ENCODE measurements at places on chromosomes 1 and 21. TPM values are rescaled to one million over a fixed set of nuclear protein-coding genes. Genes with fewer than 3 reads are reported as not detected.

TLR5 gene
- polyA plus RNA-seq: 0.69 TPM

BSND gene
- polyA plus RNA-seq: not detected

DNA sequence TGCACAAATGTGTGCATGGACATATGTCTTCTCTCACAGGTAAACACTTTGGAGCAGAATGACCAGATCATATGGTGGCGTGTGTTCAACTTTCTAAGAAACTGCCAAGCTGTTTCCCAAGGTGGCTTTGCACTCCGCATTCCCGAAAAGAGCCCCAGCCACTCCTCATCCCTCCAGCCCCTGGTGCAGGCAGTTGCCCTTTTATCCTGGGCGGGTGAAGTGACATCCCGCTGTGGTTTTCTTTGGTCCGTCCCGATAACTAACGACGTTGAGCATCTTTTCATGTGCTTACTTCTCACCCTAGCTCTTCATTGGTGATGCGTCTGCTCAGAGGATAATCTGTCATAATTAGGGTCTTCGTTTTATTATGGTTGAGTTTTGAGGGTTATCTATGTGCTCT, 612.5 kb downstream of the MATN1 start:
- DNase-seq: no peak

GRCh38 chr1:150346316-150346715, 17.6 kb upstream of the RPRD2 start:
- no peak for DNase-seq

- DNase-seq: no peak
Observed at GRCh38 chr1:27856561-27857343, 15.6 kb upstream of the THEMIS2 start.

DNA sequence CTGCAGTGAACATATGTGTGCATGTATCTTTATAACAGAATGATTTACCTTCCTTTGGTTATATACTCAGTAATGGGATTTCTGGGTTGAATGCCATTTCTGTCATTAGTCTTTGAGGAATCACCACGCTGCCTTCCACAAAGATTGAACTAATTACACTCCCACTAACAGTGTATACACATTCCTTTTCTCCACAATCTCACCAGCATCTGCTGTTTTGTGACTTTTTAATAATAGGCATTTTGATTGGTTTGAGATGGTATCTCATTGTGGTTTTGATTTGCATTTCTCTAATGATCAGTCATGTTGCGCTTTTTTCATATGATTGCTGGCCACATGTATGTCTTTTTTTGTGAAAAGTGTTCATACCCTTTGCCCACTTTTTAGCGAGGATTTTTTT, 680.5 kb downstream of the PTPRC start:
- no peak for DNase-seq

- DNase-seq: no peak
Observed at GRCh38 chr1:12415038-12415466, 185.2 kb downstream of the VPS13D start.

DNA sequence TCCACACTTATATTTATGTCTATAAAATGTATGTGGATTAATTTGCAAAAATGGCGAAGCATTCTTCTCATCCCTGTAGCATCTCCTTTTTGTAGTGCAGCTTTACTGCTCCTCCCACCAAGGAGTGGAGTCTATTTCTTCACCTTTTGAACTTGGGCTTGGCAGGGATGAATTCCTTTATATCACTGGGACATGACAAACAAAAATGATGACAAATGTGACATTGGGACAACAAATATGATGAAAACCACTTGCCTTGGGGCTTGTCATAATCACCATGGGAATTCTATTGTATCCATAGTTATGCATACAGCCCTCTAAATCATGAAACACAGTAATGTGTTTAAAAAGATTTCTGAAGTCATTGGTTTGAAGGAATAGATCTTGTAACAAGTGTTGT, 155.0 kb downstream of the TNFSF18 start:
- no peak for DNase-seq

Measured in keratinocyte (primary cell).